ENCODE measurements at places on chromosomes 1 and 21.

GRCh38 chr21:38268864-38269575 lies 12.2 kb downstream of the KCNJ15 start:
- DNase-seq, result no peak

DNA sequence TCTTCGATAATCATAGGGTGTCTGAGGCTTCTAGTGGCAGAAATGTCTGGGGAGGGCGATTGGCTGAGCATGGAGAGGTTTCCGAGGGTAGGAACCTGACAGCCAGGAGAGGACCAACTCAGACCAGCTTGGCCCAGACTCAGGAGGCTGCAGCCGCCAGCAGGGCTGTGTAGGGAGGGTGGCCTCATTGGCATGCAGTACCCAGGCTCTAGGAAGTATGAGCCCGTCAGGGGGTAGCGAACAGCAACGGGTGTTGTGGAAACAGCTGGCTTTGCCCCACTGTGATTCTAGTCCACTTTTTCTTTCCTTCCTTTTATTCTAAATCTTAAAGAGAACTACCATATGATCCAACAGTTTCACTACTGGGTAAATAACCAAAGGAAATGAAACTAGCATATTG lies 103.3 kb downstream of the DIRAS3 start:
- no peak for DNase-seq

GRCh38 chr21:33109574-33110339 lies 39.8 kb downstream of the OLIG1 start:
- no peak for DNase-seq

GRCh38 chr1:116569381-116569670 lies 1.5 kb downstream of the CD58 start:
- DNase-seq, result no peak

DNA sequence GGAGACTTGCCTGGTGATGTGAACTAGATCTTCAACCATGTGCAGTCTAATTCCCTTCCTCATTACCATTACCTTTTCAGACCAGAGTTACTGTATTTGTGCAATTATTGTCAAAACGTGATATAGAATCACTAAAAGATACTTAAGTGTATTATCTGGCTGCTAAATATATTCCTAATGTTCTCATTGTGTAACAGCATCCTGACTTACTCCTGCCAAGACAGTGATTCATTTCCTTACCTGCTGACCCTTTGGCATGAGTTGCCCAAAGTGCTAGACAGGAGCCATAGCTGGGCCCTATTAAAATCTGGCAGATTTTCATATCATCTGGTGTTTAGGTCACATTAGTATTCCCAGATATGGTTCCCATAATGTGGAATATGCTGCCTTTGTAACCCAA lies 598.3 kb upstream of the CAMK1G start:
- no peak for DNase-seq

Measured in CD4-positive, alpha-beta T cell treated with Interleukin-2 at 100 ng/mL for 4 hours (primary cell).